ENCODE measurements at places on chromosomes 7 and 10.

GRCh38 chr7:4667776-4668509 is 14.2 kb upstream of the FOXK1 start:
- DNase-seq = no peak

DNA sequence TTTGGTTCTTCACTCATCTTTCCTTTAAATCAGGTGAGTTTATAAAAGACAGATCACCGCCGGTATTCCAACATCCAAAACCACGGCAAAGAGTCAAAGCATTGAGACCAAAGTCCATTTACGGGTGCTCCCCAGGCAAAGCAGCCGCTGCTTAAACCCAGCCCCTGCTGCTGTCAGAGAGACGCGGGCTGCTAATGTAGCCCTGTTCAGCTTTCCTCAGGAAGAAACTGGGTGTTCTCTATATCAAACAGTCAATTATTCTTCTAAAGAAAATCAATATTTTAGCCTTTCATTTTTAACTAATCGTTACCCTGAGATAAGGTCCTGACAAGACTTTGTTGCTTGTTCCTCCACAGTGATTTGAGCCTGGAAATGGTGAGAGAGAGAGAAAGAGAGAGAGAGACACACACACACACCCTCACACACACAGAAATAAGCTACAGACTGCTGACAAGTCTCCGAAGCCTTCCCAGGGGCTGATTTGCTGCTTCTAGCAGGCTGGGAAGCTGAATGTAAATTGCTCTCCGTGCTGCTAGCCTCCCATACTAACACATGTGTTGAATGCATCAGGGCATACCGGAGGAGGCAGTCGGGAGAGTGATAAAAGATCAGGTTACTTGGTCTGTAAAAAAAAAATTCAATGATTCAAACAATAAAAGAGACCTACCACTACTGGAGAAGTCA is 183.0 kb upstream of the ANK3 start:
- DNase-seq = no peak

GRCh38 chr10:63833411-63834060 is 312.3 kb downstream of the REEP3 start:
- DNase-seq = no peak

- no peak for DNase-seq
Observed at GRCh38 chr7:81810476-81811155, 40.8 kb upstream of the HGF start.

GRCh38 chr10:102565793-102566192 is 62.0 kb downstream of the SUFU start:
- no peak for DNase-seq

- DNase-seq = no peak
Observed at GRCh38 chr10:22658745-22659410, 55.5 kb downstream of the PIP4K2A start.

- no peak for DNase-seq
Observed at GRCh38 chr10:69659241-69660038, 29.4 kb downstream of the FAM241B start.

DNA sequence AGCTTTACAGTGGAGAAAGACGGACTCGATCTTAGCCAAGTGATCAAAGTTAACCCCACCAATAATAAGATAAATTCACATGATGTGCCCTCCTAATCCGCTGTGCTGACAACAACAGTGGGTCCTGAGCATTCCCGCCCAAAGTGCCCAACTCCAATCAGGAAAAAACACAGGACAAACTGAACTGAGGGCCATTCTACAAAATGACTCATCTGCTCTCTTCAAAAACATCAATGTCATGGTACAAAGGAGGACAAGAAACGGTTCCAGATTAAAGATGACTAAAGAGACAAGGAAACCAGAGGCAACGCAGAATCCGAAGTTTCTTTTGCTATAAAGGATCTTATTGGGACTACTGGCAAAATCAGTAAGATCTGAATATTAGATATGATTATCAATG is 79.4 kb downstream of the CTBP2 start:
- DNase-seq = no peak

DNA sequence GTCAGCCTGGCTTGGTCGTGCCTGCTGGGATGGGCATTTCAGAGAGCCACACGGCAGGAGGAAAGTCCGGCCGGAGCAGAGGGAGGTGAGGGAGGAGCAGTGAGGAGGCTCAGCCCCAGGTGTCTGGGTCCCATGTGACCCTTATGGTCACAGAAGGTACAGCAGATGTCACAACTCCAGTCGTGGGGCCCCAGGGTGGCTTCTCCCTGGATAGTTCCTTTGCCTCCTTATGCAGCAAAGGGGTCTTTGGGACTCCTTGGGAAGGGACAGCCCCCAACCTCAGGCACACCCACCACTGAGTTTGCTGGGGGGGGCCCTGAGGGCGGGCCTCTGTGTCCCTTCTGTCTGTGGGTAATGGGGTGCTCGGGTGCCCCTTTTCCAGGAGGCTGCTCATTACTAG is 19.6 kb upstream of the PRKAG2 start:
- DNase-seq = no peak

GRCh38 chr10:603745-604144 is 85.7 kb downstream of the DIP2C start:
- DNase-seq = no peak

- no peak for DNase-seq
Observed at GRCh38 chr7:33970536-33970935, 65.2 kb downstream of the BMPER start.

DNA sequence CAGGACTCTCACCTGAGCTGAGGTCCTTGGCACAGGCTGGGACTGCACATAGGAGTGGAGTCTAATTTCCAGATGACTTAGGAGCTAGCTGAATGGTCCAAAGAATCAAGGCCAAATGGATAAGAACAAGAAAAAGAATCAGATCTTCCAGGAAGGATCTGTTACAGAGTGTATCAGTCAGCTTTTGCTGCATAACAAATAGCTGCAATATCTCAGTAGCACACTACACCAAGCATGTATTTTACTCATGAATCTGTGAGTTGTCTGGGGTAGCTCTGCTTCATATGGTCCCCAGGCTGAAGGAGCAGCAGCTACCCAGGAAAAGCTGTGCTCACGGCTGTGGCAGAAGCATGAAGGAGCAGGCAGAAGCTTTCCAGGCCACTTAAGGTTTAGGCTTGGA is 60.6 kb upstream of the LOXL4 start:
- DNase-seq = no peak

- no peak for DNase-seq
Observed at GRCh38 chr10:130358981-130359650, 222.9 kb downstream of the GLRX3 start.

- DNase-seq = no peak
Observed at GRCh38 chr7:102306916-102307677, 20.4 kb downstream of the SH2B2 start.

- DNase-seq = no peak
Observed at GRCh38 chr7:127189074-127189473, 63.7 kb downstream of the GRM8 start.

- no peak for DNase-seq
Observed at GRCh38 chr10:70751356-70751755, 33.8 kb downstream of the TBATA start.

DNA sequence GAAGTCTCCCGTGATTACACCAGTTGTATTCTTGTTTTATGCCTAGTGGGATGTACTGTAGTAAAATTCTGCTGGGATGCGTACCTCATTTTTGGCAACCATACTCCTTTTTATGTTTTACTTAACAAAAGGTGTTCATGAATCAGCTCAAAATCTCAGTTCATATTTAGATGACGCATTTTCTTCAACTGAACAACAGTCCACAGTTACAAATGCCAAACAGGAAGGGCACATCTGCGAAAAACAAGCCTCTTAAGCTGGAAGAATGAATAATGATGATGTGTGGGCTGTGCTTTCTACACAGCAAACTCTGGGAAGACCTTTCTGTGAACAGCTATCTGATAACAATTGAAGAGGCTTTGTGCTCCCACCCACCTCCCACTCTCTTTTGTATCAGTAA is 68.4 kb upstream of the NRBF2 start:
- DNase-seq = no peak

DNA sequence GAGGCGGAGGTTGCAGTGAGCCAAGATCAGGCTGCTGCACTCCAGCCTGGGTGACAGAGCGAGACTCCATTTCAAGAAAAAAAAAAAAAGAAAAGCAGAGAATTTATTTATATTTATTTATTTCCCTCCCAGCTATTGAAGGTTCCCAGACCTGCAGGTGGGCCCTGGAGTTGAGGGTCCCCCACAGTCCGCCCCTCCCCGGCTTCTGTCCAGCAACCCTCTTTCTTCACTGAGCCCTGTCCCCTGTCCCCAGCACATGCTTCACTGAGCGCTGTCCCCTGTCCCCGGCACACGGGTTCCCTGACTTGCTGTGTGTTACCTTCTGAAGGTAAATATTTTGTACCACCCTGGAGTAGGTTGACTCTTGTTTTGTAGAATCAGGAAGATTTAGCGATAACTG is 301.7 kb upstream of the PITRM1 start:
- DNase-seq = no peak

GRCh38 chr10:86091216-86091615 is 275.4 kb downstream of the GRID1 start:
- no peak for DNase-seq

DNA sequence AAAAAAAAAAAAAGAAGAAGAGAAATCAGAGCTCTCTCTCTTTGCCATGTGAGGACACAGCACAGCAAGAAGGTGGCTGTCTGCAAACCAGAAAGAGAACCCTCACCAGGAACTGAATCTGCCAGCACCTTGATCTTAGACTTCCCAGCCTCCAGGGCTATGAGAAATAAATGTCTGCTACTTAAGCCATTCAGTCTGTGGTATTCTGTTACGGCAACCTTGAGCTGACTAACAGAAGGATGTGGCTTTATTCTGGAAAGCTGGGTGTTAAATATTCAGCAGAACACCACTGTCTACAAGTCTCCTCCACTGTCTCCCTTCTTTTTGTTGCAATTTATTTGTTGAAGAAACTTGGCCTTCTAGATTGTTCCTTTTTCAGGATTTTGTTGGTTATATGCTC is 5.0 kb downstream of the COL26A1 start:
- DNase-seq = no peak

DNA sequence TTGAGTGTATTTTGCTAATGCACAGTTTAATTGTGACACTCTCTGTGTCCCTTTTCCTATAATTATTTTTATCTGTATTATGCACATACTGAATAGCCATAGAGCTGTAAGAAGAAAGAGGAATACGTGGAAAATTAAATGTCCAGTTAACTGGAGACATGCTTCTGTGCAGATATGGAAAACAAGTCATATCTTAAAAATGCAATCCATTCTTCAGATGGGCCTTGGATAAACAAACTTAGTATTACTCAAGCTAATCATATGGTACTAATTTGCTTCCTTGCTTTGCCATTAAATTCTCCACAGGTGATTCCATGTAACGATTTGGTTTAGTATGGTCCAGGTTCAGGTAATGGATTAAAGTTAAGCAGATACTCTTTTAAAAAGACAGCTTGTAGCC is 201.2 kb upstream of the CELF2 start:
- DNase-seq = no peak

DNA sequence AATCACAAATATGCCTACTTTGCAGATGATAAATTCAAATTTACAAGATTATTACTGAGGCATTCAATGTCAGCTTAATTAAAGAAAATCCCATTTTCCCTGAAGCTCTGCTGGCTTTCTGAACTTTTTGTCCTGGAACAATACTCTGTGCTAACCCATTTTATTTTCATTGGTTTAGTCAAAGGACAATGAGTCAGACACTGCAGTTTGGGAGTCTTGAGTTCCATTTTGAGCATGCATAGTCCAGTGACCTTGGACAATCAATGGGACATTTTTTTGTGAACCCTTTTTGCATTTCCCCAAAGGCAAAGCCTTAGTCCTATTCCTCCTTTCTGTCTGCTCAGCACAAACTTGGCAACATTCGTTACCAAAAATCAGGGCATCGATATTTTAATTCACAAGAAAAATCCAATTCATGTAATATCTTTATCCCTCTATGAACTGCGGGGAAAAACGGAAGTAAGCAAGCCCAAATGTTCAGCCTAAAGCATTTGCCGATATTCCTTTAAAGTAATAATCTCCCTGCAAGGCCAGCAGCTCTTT is 339.8 kb downstream of the RNLS start:
- DNase-seq = no peak

DNA sequence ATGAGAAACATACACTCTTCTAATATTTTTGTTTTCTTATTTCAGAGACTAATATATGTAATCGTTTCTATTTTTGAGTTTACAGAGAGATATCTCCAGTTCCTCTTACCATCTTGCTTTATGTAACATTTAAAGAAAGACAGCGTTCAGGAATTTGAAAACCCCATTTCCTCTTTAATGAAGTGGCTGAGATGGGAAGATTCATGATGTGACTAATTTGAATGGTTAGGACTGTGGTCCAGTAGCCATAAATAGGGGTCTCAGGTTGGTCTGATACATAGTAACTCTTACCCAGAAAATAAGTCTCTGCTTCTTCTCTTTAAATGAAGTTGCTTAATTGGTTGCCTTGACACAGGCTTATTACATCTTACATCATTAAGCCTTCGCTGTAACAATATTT is 6.9 kb downstream of the KMT2E start:
- no peak for DNase-seq

- no peak for DNase-seq
Observed at GRCh38 chr7:86485827-86486226, 157.9 kb upstream of the GRM3 start.

DNA sequence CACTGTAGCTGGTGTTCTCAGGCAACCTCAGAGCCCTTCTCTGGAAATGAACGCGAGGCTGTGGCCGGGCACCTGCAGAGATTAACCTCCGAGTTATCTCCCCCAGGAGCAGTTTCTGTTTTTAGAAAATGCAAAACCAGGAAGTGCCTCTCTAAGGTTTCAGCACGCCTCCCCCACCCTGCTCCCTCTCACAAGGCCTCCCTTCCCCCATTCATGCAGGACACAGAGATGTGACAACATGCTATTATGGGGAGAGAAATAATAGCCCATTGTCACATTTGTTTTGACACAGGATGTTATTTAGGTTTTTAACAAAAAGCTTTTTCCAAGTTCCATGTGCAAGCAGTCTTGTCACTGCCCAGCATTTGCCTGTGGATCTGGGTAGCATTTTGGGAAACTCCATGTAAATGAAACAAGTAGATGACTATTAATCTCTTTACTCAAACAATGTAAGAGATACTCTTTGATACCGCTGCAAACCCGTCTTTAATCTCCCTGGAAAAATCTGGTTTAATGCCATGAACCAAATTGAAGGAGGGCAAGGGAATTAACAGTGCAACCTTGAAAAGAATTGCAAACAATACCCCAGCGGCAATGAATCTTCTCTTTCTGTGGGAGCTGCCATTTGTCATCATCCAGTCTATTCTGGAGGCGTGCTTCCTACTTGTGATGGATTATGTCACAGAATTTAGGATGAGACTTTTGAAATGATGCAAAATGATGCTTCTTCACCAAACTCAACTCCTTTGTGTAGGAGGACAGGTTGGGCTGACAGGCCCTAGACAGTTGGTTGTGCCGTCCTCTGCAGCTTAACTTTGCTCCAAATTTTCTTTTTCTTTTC is 86.5 kb upstream of the NMT2 start:
- DNase-seq = peak; percentile 49

- DNase-seq = no peak
Observed at GRCh38 chr7:28006491-28006890, 174.1 kb downstream of the JAZF1 start.

- no peak for DNase-seq
Observed at GRCh38 chr10:66835400-66835799, 90.4 kb upstream of the LRRTM3 start.

- DNase-seq = no peak
Observed at GRCh38 chr7:96026611-96027010, 254.3 kb downstream of the DYNC1I1 start.

Measured in activated naive CD8-positive, alpha-beta T cell treated with anti-CD3 and anti-CD28 coated beads, Interleukin-2, amount 10 ng/mL, durations not matched to agents 7 days and 5 days (primary cell).